ENCODE measurements at places on chromosomes 7 and 10.

DNA sequence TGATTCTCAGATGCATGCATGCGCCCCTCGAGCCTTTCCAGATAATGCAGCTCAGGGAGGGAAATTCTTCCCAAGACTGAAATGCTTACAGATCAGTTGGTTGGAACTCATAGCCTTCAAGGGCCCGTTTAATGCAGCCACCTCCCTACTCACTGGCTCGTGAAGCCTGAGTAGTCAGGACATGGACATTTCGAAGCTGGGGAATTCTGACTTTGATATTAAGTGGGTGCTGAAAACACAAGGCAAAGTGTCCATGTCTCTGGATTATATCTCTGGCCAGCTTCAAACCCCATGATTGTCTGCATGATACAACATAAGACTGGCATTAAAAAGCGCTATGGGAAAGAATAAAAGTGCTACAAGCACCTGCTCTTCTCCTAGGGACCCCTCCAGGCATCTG, 207.5 kb downstream of the HERPUD2 start:
- no peak for DNase-seq

DNA sequence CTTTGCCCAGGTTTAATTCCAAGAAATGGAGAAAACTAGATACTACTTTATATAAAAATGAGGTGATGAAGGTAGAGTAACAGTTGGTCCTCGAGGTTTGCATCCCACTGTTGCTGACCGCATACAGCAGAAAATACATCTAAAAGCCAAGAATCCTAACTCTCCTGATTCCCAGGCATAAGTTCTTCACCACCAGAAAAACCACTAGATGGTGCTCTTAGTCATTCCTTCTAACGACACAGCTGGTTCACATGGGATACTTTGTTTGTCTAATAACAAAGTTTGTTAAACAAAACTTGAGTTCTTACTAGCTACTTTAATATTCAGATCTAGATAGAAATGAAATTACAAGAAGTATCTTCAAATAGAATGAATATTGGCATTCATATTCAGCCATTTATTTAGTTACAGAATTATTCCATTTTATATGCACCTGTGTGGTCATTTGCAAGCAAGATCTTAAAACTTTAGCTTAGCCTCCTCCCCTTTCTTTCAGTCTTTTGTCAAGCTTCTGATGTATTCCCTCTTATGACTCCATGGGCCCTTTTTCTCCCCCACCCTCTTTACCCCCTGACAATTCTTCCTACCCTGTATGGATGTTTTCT, 54.1 kb upstream of the CYP26C1 start:
- DNase-seq = no peak

DNA sequence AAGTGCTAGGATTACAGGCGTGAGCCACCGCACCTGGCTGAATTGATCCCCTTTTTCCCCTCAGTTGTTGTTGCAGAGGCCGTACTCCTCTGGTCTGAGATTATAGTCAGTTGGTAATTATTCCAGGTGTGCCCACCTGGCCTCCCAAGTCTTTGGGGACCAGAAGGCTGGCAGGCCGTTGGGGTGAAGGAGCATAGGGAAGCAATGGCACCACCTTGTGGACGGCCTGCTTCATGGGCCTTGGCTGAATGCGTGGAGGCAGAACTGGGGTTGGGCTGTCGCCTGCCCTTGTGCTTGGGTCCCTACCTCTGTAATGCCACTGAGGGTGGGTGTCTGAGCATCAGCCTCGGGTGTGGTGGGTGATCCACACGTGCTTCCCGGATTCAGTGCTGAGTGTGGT, 125.7 kb downstream of the RGS10 start:
- DNase-seq = peak; percentile 22

GRCh38 chr7:124655990-124656389, 109.6 kb downstream of the GPR37 start:
- peak; percentile 31 for DNase-seq
